ENCODE measurements at places on chromosomes 16 and 17. TPM values are rescaled to one million over a fixed set of nuclear protein-coding genes. Genes with fewer than 3 reads are reported as not detected.
A peak's percentile ranks its signal among the peaks of the same experiment; 100 is the strongest.

- no peaks in the 10 kb centered on the region for H3K4me1 ChIP-seq
- H3K27ac ChIP-seq: no peak overlapping the region
- no peak overlapping the region for H3K4me3 ChIP-seq
- no peaks in the 10 kb centered on the region for H3K36me3 ChIP-seq
Measured at GRCh38 chr17:44863061-44863918, 15.6 kb downstream of the HIGD1B start.

The DRC7 gene
- not detected for total RNA-seq

GRCh38 chr17:28712032-28712704 is 480 bp upstream of the PROCA1 start:
- DNase-seq: peak; percentile 85
- H3K36me3 ChIP-seq: peaks cover 4% of the 10 kb centered on the region
- peak overlapping the region; percentile 94 for H3K4me3 ChIP-seq
- peak overlapping the region; percentile 100 for H3K27ac ChIP-seq
- H3K27me3 ChIP-seq: peaks cover 21% of the 10 kb centered on the region

DNA sequence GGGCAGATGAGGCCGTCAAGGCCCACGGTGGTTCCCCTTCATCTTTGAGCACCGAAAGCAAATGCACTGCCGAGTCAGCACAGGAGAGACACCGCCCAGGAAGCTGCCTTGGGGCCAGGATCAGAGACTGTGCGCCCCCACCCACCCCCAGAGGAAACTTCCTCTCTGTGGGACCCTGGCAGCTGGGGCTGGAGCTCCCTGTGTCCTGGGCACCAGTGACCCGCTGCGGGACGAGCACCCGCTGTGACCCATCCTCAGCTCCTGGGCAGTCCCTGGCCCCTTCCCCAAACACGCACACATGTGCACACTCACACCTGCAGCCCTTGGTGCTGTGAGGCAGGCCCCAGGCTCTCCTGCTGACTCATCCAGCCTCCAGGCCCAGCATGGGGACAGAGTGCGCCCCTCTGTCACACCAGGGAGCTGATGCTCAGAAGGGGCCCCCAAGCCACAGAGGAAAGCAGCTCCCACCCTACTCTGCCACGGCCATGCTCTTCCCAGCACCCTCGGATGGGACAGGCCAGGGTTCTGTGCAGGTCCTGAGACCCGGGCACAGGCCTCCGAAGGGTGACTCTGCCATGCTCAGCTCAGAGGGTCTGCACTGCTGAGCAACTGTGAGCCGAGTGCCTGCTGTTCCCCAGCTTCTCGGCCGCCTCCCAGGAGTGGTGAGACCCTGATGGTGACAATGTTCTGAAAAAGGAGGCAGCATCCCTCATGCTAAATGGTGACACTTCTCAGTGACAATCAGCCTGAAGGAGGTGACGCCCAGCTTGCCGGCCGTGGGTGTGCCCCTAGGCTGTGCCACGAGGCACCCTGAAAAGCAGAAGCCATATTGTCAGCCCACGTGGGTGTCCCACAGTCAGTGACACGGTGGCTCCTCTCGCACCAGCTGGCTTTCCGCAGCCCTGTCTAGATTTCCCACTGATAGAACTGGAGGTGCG is 3.6 kb downstream of the PIEZO1 start:
- peaks cover 8% of the 10 kb centered on the region for H3K27me3 ChIP-seq
- no peak overlapping the region for H3K4me3 ChIP-seq
- peak; percentile 13 for DNase-seq
- H3K36me3 ChIP-seq: no peaks in the 10 kb centered on the region
- H3K27ac ChIP-seq: no peak overlapping the region

The HLF gene
- 0.32 TPM for total RNA-seq

DNA sequence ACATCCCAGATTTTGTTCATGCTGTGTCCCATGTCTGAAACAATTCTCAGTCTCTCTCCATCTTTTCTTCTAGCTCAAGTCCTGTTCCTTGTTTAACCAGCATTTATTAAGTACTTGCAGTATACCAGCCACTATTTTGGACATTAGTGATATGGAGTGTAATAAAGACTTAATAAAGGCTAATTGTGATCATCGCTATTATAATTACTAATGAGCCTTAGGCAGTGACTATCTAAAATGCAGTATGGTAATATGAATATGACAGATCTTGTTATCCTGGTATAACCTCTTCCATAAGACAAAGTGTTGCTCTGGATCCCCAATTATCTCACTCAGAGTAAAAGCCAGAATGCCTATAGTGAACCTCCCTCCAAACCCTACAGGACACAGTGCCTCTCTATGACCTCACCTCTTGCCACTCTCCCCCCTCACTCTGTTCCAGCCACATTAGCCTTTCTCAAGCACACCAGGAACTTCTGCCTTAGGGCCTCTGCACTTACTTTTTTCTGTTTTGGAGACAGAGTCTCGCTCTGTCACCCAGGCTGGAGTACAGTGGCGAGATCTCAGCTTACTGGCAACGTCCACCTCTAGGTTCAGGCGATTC is 1.8 kb upstream of the FLOT2 start:
- no peaks in the 10 kb centered on the region for H3K36me3 ChIP-seq
- H3K4me3 ChIP-seq: no peak overlapping the region
- peaks cover 16% of the 10 kb centered on the region for H3K4me1 ChIP-seq
- peaks cover 9% of the 10 kb centered on the region for H3K27me3 ChIP-seq
- no peak for DNase-seq

DNA sequence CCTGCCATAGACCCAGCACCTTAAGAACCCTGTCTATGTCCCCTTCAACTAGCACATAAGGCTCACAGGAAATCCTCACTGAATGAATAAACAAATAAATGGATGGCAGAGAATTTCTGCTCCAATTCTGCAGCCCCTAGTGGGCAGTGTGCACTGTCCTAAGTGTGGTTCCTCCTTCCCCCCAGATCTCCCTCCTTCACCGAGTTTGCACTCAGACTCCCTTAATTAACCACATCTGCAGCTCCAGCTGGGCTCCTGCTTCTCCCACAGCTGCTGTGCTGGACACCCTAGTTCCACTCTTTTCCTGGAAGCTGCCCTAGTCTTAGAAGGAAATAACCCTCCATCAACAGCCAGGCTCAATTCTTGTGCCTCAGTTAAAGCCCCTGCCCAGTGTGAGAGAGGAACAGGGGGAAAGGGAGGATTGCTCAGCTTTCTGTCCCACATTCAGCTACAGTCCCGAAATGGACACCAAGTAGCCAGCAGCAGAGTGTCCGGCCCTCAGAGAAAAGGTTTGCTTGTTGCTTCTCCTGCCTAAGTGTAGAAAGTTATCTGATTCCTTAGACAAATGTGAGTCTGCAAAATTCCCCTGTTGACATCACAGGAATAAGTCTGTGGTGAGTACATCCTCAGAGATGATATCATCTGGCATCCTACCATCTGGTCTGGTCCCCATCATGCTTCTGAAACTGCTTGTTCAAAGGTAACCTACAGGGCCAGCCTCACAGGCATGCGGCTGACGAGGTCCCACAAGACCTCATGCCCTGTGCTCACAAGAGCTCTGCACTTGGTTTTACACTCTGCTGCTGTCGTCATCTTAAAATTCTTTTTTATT is 12.3 kb downstream of the LRRC3C start:
- no peak for DNase-seq
- H3K27me3 ChIP-seq: peaks cover 6% of the 10 kb centered on the region
- H3K27ac ChIP-seq: no peak overlapping the region

DNA sequence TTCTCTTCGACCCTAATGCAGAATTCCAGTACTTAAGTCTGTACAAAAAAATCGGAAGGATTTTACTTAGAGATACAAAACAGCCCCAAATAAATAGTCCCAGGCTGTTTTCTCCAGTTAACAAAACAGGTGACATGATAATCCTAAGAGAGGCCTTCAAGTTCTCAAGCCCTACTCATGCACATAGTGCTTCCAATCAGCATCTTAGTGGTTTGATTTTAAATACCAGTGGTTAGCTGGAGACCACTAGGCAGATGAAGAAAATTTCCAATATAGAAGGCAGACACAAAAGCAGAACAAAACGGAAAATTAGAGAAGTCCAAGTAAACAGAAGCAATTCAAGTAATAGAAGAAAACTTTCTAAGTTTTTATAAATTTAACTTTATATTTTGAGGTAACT is 5.2 kb upstream of the OR4D2 start:
- H3K27me3 ChIP-seq: peaks cover 10% of the 10 kb centered on the region
- no peak overlapping the region for H3K27ac ChIP-seq
- H3K4me1 ChIP-seq: peaks cover 4% of the 10 kb centered on the region
- no peak for DNase-seq

DNA sequence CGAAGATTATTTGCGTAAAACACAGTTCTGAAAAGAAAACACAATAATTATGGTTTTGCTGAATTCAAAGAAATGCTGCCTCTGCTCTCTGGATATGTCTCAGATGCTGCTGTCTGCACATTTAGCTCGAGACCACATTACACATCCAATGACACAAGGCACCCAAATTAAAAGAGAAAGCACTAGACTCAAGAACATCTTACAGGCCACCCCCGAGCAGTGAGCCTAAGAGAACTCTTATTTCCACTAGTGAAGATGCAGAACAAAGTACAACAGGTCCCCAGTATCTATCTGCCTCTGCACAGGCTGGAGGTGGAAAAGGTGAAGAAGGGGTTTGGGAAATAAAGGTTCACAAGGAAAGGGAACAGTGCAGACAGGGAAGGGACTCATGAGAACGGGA is 33.5 kb downstream of the GRB2 start:
- no peaks in the 10 kb centered on the region for H3K36me3 ChIP-seq
- H3K4me3 ChIP-seq: peak overlapping the region; percentile 31
- H3K27ac ChIP-seq: no peak overlapping the region
- no peaks in the 10 kb centered on the region for H3K27me3 ChIP-seq
- no peak for DNase-seq

DNA sequence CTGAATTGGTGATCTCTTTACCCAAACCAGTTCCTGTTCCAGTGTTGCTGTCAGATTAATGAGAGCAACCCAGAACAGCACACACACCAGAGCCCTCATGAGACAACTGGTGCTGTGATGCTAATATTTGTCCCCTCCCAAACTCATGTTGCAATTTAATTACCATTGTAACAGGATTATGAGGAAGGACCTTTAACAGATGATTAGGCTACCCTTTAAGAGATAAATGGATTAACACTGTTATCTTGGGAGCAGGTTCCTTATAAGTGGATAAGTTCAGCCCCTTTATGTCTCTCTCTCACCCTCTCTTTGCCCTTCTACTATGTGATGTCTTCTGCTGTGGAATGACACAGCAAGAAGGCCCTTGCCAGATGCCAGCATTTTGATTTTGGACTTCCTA is 1.1 kb upstream of the CCDC182 start:
- H3K4me3 ChIP-seq: no peak overlapping the region
- H3K36me3 ChIP-seq: no peaks in the 10 kb centered on the region
- no peak overlapping the region for H3K27ac ChIP-seq
- H3K4me1 ChIP-seq: peaks cover 21% of the 10 kb centered on the region

The XAF1 gene
- total RNA-seq: not detected

All from glutamatergic neuron (in vitro differentiated cells).